ENCODE measurements at places on chromosomes 12 and 14.

- no peak for DNase-seq
Measured at GRCh38 chr14:89661392-89661791, 244.4 kb upstream of the FOXN3 start.

DNA sequence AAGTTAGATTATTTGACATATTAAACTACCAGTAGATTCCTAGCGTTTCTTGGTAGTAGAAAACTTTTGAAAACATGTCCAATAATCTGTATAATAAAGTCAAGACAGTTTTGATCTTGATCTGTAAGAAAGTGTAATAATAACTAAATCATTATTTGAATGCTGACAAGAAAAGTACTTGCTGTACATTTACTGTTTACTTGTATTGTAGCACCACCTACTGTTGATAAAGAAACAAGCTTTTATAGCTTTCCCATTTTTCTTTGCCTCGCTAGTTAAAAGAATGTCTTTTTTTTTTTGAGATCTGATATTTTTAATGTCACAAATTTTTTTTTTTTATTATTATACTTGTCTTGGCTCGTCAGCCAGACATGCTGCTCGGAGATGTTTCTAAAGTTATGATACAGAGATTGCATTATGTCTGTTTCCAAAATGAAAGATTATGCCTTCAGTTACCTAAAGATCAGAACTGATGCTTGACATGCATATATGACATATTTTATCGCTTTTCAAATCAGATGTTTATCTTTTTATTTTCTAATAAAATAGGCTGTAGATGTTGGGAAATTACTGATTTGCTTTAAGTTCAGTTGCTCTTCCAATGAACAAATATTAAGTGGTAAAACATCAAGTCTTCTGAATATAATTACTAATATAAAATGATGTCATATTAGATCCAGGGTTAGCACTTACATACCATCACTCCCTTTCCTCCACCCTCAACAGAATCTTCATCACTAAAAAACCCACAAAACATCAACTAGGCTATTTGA lies 140.5 kb downstream of the AKAP6 start:
- peak; percentile 42 for DNase-seq

DNA sequence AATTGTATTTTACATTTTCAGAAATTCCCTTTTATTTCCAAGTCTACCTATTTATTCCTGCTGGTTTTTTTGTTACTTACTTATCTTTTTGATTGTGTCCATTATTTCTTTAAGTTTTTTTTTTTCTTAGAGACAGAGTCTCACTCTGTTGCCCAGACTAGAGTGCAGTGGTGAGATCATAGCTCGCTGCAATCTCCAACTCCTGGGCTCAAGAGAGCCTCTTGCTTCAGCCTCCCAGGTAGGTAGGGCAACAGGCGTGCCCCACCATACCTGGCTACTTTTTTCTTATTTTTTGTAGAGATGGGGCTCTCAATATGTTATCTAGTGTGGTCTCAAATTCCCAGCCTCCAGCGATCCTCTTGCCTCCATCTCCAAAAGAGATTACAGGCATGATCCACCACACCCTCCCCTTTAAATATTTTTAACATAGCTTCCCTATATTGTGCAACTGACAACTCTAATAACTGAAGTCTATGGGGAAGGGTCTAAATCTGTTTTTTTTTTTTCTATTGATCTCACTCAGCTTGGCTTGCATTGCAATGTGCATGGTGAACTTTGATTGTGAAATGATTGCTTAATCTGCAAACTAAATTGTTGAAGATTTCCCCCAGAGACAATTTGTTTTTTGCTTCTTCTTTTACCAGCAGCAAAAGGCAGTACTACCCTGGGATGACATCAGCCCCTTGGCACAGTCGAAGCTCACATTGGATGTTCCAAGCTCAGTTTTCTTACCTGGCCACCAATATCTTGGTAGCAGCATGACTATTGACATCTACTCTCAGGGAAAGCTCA lies 25.7 kb upstream of the COCH start:
- DNase-seq = no peak

- DNase-seq = no peak
Measured at GRCh38 chr14:34262127-34262910, 199.7 kb downstream of the SPTSSA start.

- no peak for DNase-seq
Measured at GRCh38 chr12:32145096-32145495, 38.4 kb downstream of the BICD1 start.

DNA sequence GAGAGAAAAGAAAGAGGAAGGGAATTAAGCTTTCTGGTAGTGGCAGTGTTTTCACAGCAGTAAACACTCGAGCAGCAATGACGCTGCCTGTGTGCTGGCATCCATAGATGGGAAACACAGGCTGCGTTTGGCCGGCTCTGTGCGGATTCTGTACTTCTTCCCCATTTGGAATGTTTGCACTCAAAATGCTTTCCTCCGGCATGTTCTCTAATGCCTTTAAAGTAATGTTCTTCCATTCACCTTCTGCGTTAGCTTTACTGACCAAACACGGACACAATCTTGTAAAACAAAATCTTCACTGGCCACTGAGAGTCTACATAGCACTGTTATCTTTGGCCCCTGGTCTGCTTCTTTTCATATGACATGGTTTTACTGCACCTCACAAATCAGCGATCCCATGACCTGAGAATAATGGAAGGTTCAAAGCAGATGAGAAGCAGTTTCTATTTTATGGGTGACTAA lies 31.4 kb downstream of the DCP1B start:
- no peak for DNase-seq

- DNase-seq = no peak
Measured at GRCh38 chr14:101813833-101814232, 52.3 kb downstream of the PPP2R5C start.

DNA sequence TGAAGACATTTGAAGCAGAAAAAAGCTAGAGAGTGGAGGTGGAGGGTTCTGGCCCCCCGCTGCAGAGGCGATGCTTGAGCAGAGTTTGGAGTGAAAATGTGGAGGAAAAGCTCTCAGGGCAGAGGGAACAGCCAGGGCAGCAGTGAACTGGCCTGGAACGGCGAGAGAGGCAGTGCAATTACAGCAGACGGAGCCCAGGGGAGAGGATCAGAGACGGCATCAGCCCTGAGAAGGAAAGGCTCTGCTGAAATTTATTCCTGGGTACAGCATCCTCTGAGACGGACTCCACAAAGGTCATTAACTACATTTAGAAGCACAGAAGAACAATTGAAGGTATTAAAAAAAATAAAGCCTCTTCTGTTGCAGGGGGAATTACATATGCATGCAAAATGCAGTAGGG lies 14.2 kb downstream of the STON2 start:
- no peak for DNase-seq

DNA sequence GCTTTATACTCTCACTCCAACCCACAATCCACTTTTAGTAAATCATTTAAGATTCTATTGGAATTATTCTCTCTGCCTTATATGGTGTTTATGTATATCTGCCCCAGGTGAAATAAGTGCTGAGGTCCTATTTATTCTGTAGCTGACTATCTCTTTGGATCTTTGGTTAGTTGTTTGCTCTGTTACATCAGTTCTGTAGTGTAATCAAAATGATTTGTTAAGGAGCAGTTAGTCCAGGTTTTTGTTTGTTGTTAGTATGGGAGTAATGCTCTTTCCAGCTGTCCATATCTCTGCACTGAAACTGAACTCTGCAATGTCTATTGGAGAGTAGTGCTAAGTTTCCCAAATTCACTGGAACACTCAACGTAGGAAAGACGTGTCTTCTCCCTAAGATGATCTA lies 615.8 kb downstream of the SNAPC1 start:
- DNase-seq = no peak

DNA sequence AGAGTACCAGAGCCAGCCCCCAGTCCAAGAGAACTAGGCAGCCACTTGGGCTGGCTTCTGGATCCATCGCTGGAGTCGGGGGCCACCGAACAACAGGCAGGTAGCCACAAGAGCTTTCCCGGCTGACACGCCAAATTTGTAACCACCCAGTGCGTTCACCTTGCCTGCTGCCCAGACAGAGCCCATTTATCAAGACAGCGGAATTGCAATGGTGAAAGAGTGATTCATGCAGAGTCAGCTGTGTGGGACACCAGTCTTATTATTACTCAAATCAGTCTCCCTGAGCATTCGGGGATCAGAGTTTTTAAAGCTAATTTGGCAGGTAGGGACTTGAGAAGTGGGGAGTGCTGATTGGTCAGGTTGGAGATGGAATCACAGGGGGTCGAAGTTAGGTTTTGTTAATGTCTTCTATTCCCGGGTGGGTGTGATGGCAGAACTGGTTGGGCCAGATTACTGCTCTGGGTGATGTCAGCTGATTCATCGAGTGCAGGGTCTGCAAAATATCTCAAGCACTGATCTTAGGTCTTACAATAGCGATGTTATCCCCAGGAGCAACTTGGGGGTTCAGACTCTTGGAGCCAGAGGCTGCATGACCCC lies 64.3 kb downstream of the PDE6H start:
- no peak for DNase-seq
